ENCODE measurements at places on chromosomes 4 and X.

- peaks cover 16% of the 10 kb centered on the region for H3K27me3 ChIP-seq
- H3K27ac ChIP-seq, result no peak overlapping the region
- peaks cover 8% of the 10 kb centered on the region for H3K36me3 ChIP-seq
- no peak for DNase-seq
- peak overlapping the region; percentile 64 for H3K4me3 ChIP-seq
These were observed 1.4 kb upstream of the AADAT start for GRCh38 chr4:170091069-170091696.

- no peaks in the 10 kb centered on the region for H3K27me3 ChIP-seq
- H3K27ac ChIP-seq, result no peak overlapping the region
- peaks cover 6% of the 10 kb centered on the region for H3K4me1 ChIP-seq
- H3K36me3 ChIP-seq, result no peaks in the 10 kb centered on the region
- H3K4me3 ChIP-seq, result no peak overlapping the region
These were observed 3.8 kb upstream of the ZCCHC4 start for GRCh38 chr4:25308761-25309160.

DNA sequence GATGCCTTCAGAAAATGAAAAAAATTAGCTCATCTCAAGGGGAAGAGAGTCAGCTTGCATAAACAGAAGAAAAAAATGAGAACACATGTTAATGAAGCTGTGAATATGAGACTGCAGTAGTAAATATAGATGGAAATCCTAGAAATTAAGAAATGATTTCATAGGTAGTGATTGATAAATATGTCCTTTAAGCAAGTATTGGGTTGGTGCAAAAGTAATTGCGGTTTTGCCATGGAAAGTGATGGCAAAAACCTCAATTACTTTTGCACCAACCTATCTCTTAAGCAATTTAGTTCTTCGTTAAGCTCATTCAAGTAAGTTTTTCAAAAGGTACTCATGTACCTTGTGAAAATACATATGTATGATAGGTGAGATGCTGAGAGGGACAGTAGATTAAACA lies 400.9 kb downstream of the SH2D1A start:
- H3K4me3 ChIP-seq, result no peak overlapping the region
- no peak for DNase-seq
- H3K36me3 ChIP-seq, result no peaks in the 10 kb centered on the region
- H3K4me1 ChIP-seq, result no peaks in the 10 kb centered on the region
- no peaks in the 10 kb centered on the region for H3K27me3 ChIP-seq
- H3K27ac ChIP-seq, result no peak overlapping the region

DNA sequence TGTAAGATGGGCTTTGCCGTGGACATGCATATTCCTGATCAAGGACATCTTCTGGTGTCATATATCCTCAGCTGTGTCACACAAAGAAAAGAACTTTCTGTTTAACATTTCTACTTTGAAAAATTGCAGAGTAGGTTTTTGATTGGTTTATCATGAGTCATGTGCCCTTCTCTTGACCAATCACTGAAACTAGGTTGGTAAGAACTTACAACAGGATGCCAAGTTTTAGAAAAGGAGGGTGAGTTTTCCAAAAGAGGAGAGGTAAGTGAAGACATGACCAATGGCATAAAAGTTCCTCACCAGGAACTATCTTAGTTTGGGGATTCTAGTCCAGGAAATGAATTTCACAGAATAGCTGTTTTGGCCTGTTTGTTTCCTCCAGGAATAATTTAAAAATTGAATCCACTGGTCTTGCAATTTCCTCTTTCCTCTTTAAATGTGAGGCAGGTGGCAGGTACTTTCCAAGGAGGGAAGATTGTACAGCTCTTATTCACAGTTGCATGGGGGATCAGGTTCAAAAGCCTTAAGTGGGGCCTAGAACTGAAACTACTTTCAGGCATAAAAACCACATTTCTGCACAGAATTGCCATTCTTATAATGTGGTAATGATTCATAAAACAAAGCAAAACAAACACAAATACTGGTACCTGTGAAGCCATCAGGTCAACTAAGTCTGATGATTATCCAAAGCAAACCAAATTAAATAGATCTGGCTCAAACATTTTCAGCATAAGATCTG lies 1114.5 kb upstream of the LCORL start:
- no peak overlapping the region for H3K27ac ChIP-seq
- no peaks in the 10 kb centered on the region for H3K4me1 ChIP-seq
- DNase-seq, result no peak
- no peaks in the 10 kb centered on the region for H3K36me3 ChIP-seq

- H3K36me3 ChIP-seq, result no peaks in the 10 kb centered on the region
- H3K4me1 ChIP-seq, result no peaks in the 10 kb centered on the region
- no peak overlapping the region for H3K4me3 ChIP-seq
- no peak overlapping the region for H3K27ac ChIP-seq
- peaks cover 7% of the 10 kb centered on the region for H3K27me3 ChIP-seq
These were observed 13.1 kb downstream of the TCEAL7 start for GRCh38 chrX:103343105-103343504.

- H3K27me3 ChIP-seq, result no peaks in the 10 kb centered on the region
- H3K4me1 ChIP-seq, result no peaks in the 10 kb centered on the region
- H3K4me3 ChIP-seq, result no peak overlapping the region
- no peak overlapping the region for H3K27ac ChIP-seq
- no peaks in the 10 kb centered on the region for H3K36me3 ChIP-seq
These were observed 190.6 kb upstream of the LNX1 start for GRCh38 chr4:53781629-53782457.

GRCh38 chrX:137916090-137916746 lies 350.3 kb downstream of the ZIC3 start:
- DNase-seq, result no peak
- H3K36me3 ChIP-seq, result no peaks in the 10 kb centered on the region
- H3K27me3 ChIP-seq, result no peaks in the 10 kb centered on the region
- H3K4me1 ChIP-seq, result peaks cover 7% of the 10 kb centered on the region

DNA sequence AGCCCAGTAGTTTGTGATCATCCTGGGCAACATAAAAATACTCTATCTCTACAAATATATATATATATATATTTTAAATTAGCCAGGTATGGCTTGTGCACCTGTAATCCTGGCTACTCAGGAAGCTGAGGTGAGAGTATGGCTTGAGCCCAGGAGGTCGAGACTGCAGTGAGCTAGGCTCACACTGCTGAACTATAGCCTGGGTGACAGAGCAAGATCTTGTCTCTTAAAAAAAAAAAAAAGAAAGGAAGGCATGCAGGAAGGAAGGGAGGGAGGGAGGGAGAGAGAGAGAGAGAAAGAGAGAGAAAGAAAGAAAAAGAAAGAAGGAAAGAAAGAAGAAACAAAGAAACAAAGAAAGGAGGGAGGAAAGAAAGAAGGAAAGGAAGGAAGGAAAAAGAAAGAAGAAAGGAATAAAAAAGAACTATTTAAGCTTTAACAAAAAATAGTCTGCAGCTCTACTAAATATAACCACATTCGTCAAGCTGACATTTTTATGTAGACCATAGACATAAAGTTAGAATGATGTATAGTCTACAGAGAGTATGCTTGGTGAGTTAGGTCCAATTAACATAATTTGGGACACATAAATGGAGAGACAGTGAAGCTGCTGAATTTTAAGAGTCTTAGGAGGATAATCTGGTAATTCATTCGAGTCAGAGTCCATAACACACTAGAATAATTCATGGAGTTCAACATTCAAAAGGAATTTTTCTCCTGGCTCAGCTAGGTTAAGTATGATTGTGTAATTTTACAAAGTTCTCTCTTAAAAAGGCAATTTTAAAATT lies 111.9 kb downstream of the GLRA3 start:
- peaks cover 12% of the 10 kb centered on the region for H3K4me1 ChIP-seq
- H3K36me3 ChIP-seq, result no peaks in the 10 kb centered on the region
- no peak overlapping the region for H3K4me3 ChIP-seq
- no peaks in the 10 kb centered on the region for H3K27me3 ChIP-seq

DNA sequence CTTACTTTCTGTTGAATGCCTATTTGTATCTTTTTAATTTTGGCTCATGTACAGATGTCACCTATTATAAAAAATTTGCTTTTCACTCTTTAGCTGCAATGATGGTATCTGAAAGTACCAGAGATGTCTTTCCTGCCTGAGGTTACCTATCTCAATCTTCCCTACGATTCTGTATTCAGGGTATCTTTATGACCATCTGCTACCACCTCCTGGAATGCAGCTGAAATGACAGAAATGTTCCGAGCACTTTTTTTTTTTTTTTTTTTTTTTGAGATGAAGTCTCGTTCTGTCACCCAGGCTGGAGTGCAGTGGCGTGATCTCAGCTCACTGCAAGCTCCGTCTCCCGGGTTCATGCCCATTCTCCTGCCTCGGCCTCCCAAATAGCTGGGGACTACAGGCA lies 136.4 kb downstream of the REPS2 start:
- no peak overlapping the region for H3K27ac ChIP-seq
- H3K4me1 ChIP-seq, result no peaks in the 10 kb centered on the region
- H3K27me3 ChIP-seq, result no peaks in the 10 kb centered on the region
- H3K4me3 ChIP-seq, result no peak overlapping the region

GRCh38 chrX:151692825-151693224 lies 2.4 kb upstream of the PRRG3 start:
- DNase-seq, result no peak
- no peaks in the 10 kb centered on the region for H3K36me3 ChIP-seq
- H3K27me3 ChIP-seq, result peaks cover 40% of the 10 kb centered on the region
- H3K4me3 ChIP-seq, result no peak overlapping the region
- no peaks in the 10 kb centered on the region for H3K4me1 ChIP-seq

- no peaks in the 10 kb centered on the region for H3K36me3 ChIP-seq
- no peaks in the 10 kb centered on the region for H3K4me1 ChIP-seq
- H3K4me3 ChIP-seq, result no peak overlapping the region
These were observed 251.5 kb downstream of the GPM6A start for GRCh38 chr4:175560604-175561003.

GRCh38 chr4:46316215-46316614 lies 73.7 kb downstream of the GABRA2 start:
- H3K4me1 ChIP-seq, result no peaks in the 10 kb centered on the region
- H3K27me3 ChIP-seq, result no peaks in the 10 kb centered on the region
- DNase-seq, result no peak
- H3K27ac ChIP-seq, result no peak overlapping the region

DNA sequence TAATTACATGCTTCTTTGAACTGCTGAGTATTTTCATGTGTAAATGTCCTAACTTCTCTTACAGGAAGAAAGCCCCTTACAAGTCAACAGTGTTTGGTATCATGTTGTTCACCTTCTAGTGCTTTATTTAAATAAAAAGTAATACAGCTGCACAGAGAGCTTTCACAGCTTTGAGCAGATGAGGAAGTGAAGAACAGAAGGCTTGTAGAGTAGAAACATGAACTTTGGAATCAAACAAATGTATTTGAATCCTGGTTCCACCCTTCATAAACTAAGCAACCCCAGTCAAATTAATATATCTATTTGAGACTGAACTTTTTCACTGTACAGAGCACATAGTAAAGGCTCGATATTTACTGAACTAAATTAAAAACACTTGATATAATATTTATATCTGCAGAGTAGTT lies 120.5 kb downstream of the CAMK2D start:
- peaks cover 15% of the 10 kb centered on the region for H3K4me1 ChIP-seq
- no peak overlapping the region for H3K27ac ChIP-seq
- H3K36me3 ChIP-seq, result no peaks in the 10 kb centered on the region
- H3K27me3 ChIP-seq, result no peaks in the 10 kb centered on the region
- DNase-seq, result no peak

GRCh38 chr4:102825261-102826091 lies 1.9 kb downstream of the UBE2D3 start:
- no peaks in the 10 kb centered on the region for H3K27me3 ChIP-seq
- H3K36me3 ChIP-seq, result no peaks in the 10 kb centered on the region
- peak; percentile 25 for DNase-seq
- H3K4me3 ChIP-seq, result peak overlapping the region; percentile 93
- H3K27ac ChIP-seq, result peak overlapping the region; percentile 99

DNA sequence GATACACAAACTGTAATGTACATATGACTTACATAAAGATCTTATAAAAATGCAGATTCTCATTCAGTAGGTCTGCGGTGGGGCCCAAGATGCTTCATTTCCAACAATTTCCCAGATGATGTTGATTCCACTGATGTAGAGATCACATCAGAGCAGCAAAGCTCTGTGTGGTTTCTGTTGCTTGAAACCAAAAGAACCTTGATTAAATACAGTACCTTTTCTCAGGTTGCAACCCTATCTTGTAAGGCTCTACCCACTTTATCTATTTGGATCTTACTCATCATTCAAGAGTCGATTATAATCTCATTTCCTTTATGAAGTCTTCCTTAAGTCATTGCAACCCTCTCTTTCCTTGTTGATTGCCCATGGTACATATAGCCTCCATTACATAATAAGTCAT lies 816.8 kb downstream of the RPA4 start:
- no peak for DNase-seq
- H3K27ac ChIP-seq, result no peak overlapping the region
- peaks cover 4% of the 10 kb centered on the region for H3K4me1 ChIP-seq

- no peak overlapping the region for H3K4me3 ChIP-seq
- DNase-seq, result peak; percentile 41
- H3K4me1 ChIP-seq, result peaks cover 4% of the 10 kb centered on the region
- no peaks in the 10 kb centered on the region for H3K27me3 ChIP-seq
These were observed 280.2 kb upstream of the SLC7A11 start for GRCh38 chr4:138522366-138522765.

GRCh38 chr4:167023364-167023925 lies 210.8 kb downstream of the SPOCK3 start:
- no peaks in the 10 kb centered on the region for H3K36me3 ChIP-seq
- no peak for DNase-seq
- H3K4me3 ChIP-seq, result no peak overlapping the region
- H3K27ac ChIP-seq, result no peak overlapping the region
- no peaks in the 10 kb centered on the region for H3K27me3 ChIP-seq

GRCh38 chr4:168524006-168524405 lies 27.2 kb downstream of the PALLD start:
- DNase-seq, result no peak
- H3K4me3 ChIP-seq, result no peak overlapping the region
- no peak overlapping the region for H3K27ac ChIP-seq
- no peaks in the 10 kb centered on the region for H3K36me3 ChIP-seq
- no peaks in the 10 kb centered on the region for H3K27me3 ChIP-seq

GRCh38 chrX:130523460-130524394 lies 121.9 kb downstream of the RBMX2 start:
- no peak overlapping the region for H3K27ac ChIP-seq
- H3K4me3 ChIP-seq, result peak overlapping the region; percentile 18
- no peaks in the 10 kb centered on the region for H3K27me3 ChIP-seq
- peak; percentile 8 for DNase-seq
- no peaks in the 10 kb centered on the region for H3K4me1 ChIP-seq

DNA sequence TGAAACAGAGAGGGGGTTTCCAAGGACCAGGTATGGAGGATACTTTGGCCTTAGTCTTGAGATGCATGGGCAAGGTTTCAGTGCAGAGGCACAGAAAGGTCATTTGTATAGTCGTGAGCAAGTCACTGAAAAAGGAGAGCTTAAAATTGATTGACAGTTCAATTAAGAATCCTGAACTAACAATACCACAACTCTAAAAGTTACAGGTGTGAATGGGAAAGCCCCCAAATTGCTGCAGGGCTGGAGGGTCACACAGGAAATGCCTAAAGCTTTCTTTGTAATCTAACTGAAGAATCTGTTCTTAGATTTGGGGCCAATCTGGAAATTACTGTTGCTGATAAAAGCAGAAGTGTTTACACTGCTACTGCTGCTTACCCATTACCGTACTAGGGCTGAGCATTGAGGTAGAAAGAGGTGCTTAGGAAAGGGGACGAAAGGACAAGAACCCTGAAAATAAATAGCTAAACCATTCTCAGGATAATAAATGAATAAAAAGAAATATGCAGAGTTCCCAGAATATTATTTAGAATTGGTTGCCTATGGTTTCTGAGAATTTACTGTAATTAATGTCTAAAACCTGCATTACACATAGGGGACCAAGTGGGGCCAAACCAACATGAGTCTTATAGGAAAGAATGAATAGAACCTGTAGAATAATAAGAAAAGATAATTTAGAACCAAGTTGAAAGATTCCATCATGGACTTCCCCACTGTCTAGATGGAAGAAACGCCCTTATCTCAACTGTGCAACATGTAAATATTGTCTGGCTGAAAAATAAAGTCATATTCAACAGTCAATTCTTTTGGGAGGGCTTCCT lies 91.9 kb upstream of the PPP1R2C start:
- DNase-seq, result no peak
- no peaks in the 10 kb centered on the region for H3K36me3 ChIP-seq
- no peaks in the 10 kb centered on the region for H3K4me1 ChIP-seq
- H3K4me3 ChIP-seq, result no peak overlapping the region
- no peak overlapping the region for H3K27ac ChIP-seq

Measured in neural progenitor cell (in vitro differentiated cells).